Cortex of kidney (tissue), 1 donor: ENCODE measurements at places on chromosomes 16 and 17.

DNA sequence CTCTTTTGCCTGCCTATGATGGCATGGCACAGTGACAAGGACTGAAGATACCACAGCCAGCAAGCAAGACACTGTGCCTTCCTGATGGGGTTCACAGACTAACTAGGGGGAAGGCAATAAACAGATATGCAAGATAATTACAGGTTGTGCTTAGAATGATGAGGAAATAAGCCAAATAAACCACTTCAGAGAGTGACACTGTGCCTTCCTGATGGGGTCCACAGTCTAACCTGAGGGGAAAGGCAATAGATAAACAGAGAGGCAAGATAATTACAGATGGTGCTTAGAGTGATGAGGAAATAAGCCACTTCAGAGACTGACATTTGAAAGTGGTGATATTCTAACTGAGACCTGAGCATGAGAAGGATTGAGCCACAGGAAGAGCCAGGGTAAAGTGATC, 84.2 kb downstream of the HS3ST2 start:
- no peak for DNase-seq

DNA sequence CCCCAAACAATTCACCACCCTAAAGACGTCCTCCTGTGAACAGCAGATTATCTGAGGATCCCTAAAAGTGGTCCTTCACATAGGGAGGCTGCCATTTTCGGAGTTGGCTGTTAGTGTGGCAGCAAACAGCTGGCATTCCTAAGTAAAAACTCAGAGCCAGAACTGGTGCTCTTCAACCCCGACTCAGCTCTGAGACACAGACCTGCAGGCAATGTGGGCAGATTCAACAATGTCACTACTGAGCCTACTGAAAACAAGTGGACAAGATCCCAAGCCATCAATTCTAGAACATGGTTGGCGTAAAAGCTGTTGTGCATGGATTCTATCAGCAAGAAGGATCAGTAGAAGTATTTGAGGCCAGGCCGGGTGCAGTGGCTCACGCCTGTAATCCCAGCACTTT, 247.2 kb downstream of the NTN1 start:
- no peak for DNase-seq

DNA sequence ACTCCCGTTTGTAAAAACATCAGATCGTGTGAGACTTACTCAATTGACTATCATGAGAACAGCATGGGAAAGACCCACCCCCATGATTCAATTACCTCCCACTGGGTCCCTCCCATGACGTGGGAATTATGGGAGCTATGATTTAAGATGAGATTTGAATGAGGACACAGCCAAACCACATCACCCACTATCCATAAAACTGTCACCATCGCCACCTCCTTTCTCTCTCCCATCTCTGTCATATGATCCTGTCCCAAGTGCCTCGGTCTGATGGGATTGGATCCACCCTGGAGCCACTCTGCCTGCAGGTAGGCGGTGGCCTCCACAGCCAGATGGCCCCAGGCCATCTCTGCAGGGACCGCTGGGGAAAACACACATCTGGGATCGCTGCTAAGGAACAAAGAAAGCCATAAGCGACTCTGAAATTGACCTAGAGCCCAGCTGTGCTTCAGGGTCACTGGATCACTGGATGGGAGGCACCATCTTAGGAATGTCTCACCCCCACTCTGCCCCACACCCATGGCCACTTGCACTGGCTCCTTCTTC, 61.2 kb downstream of the TMEM186 start:
- no peak for DNase-seq

DNA sequence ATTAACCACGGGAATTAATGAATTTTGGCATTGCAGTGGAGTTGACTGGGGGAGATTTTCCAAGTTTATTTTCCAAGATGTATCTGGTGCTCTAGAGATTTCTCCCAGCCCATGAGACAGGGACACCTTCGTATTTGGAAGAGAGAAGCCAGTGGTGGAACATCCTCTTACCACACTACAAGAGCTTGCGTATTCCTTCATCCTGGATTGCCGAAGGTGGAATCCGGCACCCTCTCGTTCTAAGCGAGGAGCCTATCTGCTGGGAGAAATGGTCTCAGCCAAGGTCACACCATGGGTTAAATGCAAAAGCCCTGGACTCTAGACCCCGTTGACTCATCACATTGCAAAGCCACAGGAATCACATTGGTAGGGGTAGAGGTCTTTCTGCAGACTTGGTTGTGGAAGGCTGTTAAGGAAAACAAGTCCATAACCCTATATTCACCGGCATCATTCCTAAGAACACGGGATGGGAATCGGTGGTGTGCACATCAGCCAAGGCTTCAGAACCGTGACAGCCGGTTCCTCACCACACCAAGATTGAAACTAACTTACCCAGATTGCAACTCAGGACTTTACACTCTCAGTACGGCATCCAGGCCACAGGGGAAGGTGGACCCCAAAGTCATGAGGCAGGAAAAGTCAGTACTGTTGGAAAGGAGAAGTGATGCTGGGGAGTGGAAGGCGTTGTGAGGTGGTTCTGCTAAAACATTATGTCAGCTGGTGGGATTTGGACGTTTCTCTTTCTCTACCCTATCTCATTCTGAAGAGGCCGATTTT, 259.8 kb downstream of the CPPED1 start:
- no peak for DNase-seq

DNA sequence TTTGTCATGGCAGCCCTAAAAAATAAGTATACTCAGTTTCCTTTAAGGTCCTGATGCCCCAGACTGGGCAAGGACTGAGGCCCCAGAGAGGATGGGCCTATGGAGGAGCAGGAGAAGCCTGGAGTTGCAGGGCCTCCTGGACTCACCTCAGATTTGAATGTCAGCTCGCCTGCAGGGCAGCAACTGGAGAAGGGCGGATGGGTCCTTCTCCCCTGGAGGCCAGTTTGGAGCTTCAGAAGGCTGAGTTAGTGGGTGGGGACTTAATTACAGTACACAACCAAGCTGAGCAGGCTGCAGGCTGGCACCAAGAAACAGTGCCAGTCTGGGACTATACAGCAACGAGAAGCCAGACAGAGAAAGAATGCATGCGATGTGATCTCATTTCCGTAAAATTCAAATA, 6.2 kb downstream of the PIRT start:
- no peak for DNase-seq

- no peak for DNase-seq
Measured at GRCh38 chr17:33204156-33204555, 88.9 kb downstream of the ASIC2 start.

DNA sequence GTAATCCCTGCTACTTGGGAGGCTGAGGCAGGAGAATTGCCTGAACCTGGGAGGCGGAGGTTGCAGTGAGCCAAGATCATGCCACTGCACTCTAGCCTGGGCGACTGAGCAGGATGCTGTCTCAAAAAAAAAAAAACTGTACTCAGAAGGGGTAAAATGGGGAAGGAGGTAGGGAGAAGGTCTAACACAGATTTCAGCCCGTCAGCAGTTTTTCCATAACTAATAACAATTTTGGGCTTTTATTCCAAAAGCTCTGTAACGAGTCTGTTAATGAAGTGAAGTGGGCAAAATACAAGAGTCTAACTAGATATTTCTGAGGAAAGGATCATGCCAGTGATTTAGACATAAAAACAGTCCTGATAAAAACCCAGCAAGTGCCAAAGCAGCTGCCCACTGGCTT, 10.8 kb downstream of the ZNF821 start:
- DNase-seq = no peak
